ENCODE measurements at places on chromosomes 6 and 20.

GRCh38 chr6:149268768-149269167 is 48.7 kb upstream of the TAB2 start:
- DNase-seq, result no peak

DNA sequence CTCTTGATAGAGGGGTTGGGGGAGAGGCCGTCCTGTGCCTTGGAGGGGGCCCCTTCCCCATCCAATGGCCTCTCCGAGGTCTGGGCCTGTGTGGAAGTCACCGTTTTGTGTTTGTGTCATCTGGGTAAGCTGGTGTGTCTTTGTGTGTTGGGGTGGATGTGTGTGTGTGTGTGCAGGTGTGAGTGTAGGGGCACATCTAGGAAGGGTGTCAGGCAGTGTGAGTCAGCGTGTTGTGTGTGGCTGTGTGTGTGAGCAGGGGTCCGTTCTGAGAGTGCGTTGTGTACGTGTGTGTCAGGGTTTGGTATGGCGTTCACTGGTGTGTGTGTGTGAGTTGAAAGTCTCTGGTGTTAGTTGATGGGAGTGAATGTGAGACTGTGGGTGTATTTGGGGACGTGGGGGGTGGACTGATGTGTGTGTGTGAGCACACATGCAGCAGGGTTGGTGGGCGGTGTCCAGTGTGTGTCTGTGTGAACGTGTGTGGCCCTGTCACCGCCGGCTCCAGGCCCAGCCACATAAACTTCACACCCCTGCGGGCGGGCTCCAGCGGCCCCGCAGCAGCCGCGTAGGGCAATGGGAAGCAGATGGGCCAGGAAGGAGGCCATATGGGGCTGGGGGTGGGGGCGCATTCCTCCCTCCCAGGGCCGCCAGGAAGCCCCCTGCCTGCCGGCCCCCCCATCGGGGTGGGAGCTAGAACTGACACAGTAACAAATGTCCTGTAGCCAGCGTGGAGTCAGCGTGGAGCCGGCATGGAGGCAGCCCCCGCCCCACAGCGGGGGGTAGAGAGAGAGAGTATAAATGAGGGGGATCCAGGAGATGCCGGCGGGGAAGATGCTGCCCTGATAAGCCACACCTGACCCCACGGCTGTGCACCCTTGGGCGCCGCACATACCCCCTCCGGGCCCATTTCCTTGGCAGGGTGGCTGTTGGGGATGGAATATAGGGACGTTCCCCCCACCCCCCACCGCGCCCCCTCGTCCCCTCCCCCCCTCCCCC is 32.1 kb downstream of the SNAI1 start:
- no peak for DNase-seq

DNA sequence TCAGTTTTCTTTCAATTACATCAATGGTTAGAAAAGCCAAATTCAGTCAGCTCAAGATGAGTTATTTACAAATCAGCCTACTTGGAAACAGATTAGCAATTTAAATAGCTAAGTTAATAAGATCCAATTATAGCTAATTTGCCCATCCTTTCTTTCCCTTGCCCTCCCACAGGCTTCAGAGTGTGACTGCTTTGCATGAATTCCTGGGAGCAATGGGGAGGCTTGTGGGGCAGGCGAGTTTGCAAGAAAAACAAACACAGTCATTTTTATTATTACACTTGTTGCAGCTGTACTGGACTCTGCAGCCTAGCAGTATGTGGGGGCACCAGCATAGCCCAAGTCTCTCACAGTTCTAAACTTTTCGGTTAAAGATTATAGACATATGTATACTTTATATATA is 219.0 kb downstream of the NKAIN2 start:
- DNase-seq, result no peak

DNA sequence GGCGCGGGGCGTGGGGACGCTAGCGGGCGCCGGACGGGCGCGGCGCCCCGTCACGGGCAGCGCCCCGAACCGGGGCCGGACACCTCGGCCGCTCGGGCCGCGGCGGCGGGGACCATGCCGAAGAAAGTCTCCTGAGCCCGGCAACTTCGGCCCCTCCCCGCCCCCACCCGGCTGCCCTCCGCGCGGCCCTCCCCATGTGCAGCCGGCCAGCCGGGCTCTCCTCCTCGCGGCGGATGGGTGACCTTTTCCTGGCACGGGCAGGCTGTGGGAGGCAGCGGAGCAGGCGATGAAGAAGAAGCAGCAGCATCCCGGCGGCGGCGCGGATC is 278 bp downstream of the UST start:
- no peak for DNase-seq

GRCh38 chr6:23587582-23587981 is 538.4 kb upstream of the NRSN1 start:
- no peak for DNase-seq

- no peak for DNase-seq
Measured at GRCh38 chr6:166395351-166395750, 12.6 kb upstream of the MPC1 start.

DNA sequence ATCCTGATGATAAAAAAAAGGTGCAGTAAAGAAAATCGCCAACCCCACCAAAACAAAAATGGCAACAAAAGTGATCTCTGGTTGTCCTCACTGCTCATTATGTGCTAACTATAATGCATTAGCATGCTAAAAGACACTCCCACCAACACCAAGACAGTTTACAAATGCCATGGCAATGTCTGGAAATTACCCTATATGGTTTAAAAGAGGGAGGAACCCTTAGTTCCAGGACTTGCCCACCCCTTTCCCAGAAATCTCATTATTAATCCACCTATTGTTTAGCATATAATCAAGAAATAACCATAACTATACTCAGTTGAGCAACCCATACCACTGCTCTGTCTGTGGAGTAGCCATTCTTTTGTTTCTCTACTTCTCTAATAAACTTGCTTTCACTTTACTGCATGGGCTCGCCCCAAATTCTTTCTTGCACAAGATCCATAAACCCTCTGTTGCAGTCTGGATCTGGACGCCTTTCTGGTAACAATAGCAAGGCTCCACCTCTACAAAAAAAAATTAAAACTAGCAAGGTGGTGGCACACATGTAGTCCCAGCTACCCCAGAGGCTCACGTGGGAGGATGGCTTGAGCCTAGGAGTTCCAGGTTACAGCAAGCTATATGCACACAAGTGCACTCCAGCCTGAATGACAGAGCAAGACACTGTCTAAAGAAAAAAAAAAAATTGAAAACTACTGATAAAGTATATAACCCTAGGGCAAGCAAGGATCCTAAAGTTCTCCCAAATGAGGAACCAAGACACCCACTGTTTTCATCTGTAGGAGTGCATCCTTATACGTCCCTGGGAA is 278.8 kb upstream of the JARID2 start:
- DNase-seq, result no peak

GRCh38 chr20:47675190-47676142 is 109.8 kb downstream of the SULF2 start:
- DNase-seq, result no peak

GRCh38 chr20:46622165-46622564 is 29.1 kb downstream of the SLC13A3 start:
- no peak for DNase-seq

GRCh38 chr20:47574616-47575364 is 73.1 kb downstream of the NCOA3 start:
- no peak for DNase-seq

- DNase-seq, result no peak
Measured at GRCh38 chr6:52553158-52553557, 23.7 kb downstream of the TRAM2 start.

GRCh38 chr6:85579581-85579980 is 14.1 kb downstream of the SNX14 start:
- DNase-seq, result no peak

All from substantia nigra (tissue), 51 donors.